ENCODE measurements at places on chromosomes 2 and 18.

- DNase-seq, result no peak
Measured at GRCh38 chr2:178304333-178304732, 110.0 kb downstream of the OSBPL6 start.

DNA sequence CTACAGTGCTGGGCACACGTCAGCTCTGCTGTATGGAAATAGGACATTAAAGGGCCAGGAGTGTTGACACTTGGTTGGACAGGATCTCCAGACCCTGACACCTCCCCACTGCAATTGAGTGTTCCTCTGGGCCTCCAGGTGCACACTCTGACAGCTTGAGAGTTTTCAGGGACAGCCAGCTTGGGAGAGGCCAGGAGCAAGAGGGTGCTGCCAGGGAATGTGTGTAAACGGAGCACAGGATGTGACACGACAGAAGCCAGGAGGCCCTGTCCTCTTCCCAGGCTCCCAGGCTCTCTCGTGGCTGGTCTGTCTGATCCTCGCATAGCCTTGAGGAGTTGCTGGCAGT lies 318.1 kb upstream of the HS6ST1 start:
- DNase-seq, result no peak

DNA sequence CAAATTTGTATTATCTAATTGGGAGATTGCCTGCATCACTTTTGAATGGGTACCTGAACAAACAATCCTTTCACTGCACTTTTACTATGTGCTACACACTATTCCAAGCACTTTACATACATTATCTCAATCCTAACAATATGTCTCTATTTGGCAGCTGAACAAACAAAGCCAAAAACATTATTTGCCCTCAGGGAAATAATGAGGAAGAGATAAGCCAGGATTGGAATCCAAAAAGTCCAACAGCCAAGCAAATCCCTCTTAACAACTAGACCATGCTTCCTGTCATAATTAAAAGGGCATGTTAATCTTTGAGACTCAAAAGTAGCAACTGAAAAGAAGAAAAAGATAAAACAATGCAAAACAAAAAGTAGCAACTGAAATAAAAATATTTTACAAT lies 32.1 kb downstream of the RPRD1A start:
- no peak for DNase-seq

DNA sequence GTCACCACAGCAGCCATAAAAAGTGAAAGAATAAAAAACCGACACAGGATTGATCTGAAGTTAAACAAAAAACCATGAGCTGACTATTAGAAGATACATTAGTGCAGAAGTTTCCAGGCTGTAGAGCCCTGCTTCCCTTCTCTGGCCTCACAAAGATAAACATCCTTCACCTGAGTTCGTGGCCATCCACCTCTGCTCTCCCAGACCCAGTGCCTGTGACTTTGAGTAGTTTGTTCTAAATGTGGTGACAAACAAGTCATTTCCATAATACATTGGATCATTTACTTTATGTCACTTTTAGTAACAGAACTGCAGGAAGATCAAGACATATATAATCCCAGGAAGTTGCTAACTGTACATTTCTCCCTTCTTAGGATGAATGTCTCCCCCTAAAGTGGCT lies 241.9 kb upstream of the MAP2 start:
- DNase-seq, result no peak

- no peak for DNase-seq
Measured at GRCh38 chr2:209401788-209402187, 22.1 kb upstream of the MAP2 start.

DNA sequence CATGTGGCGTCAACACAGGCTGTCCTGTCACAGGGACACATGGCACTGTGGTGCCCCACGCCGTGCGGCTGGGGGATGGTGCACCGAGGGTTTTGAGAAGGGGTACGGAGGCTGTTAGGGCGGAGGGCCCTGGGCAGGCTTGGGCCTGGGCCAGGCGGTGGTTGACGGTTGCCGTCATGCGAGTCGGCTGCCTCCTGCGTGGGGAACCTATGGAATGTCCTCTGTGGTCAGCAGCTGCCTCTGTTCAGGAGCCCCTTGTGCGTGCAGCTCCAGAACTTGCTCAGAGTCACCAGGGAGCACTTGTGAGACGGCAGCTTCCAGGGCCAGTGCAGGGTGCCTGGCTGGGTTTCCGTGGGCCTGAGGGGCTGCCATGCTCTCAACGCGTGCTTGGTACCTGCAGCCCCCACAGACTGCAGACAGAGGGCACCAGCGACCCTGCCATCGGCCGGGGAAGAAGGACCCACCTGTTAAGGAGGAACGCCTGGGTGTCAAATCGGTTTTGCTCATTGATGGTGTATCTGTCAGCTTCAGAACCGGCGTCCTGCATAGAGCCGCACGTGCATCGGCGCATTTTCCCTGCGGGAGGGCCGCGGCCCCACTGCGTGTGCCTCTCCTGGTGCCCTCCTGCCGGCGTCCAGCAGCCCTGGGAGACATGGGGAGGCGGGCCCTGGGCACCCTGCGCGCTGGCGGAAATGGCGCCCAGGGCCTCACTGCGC lies 10.0 kb upstream of the D2HGDH start:
- no peak for DNase-seq

GRCh38 chr2:226125176-226125883 lies 674.3 kb downstream of the IRS1 start:
- DNase-seq, result no peak

GRCh38 chr2:60216452-60216995 lies 336.9 kb downstream of the BCL11A start:
- DNase-seq, result no peak

GRCh38 chr2:175170659-175171304 lies 2.8 kb upstream of the ATF2 start:
- no peak for DNase-seq

DNA sequence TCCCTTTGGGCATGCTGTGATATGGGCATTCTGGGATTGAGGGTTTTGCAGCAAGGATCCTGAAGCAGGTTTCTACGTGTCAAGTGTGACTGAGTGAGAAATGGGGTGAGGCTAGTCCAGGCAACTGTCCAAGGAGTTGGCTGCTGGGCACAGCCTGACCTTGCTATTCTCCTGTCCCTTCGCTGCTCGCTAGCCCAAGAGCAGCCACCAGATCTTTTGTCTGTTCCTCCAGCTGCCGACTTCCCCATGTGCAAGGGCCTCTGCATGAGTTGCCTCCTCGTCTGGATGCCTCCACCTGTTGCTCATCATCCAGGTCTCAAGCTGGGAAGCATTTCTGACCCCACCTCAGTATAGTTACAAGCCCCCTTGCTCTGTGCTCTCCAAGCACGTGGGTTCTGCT lies 71.1 kb downstream of the DYSF start:
- no peak for DNase-seq

DNA sequence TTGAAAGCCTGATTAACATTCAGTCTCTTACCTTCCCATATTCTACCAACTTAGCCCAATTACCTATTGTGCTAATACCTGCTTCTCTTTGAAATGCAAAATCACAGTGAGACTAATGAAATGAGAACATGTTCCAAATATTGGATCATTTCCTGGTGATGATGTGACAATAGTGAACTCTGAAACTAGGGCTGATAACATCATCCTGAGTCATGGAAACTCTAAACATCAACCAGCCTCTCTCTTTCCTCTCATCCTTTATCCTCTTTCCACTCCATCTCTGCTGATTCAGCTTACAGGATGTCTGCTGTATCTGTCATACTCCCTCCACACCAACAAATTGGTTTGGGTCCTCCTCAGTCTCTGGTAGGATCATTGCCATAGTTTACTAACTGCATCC lies 98.8 kb upstream of the NCKAP5 start:
- DNase-seq, result no peak

- no peak for DNase-seq
Measured at GRCh38 chr18:5317186-5317585, 21.7 kb upstream of the ZBTB14 start.

GRCh38 chr2:177896587-177896986 lies 176.0 kb downstream of the PDE11A start:
- no peak for DNase-seq

GRCh38 chr2:100820523-100821254 lies 750 bp downstream of the NPAS2 start:
- DNase-seq, result no peak

GRCh38 chr18:76554547-76555222 lies 59.6 kb upstream of the ZNF516 start:
- no peak for DNase-seq

- DNase-seq, result no peak
Measured at GRCh38 chr2:119691651-119692245, 12.7 kb downstream of the TMEM177 start.

DNA sequence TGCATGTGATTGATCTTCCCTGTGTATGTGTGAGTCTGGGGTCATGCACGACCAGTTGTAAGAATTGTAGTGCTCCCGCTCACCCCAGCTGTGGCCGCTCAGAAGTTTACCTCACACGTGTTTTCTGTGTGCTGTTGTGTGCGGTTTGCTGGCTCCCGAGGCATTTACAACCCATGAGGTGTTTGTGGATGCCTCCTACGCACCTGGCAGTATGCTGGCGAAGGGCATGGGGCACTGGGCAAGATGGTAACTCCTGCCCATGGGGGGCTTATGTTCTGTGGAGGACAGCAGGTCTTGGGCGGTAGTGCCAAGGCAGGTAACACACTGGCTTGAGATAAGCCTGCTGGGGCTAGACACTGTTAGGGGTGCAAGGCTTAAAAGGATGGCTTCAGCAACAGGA lies 102.6 kb upstream of the HS6ST1 start:
- no peak for DNase-seq
